Fibroblast of skin of scalp (primary cell): ENCODE measurements at places on chromosomes 5 and 9.

- no peak for DNase-seq
Observed at GRCh38 chr5:172049226-172049796, 42.9 kb upstream of the FBXW11 start.

DNA sequence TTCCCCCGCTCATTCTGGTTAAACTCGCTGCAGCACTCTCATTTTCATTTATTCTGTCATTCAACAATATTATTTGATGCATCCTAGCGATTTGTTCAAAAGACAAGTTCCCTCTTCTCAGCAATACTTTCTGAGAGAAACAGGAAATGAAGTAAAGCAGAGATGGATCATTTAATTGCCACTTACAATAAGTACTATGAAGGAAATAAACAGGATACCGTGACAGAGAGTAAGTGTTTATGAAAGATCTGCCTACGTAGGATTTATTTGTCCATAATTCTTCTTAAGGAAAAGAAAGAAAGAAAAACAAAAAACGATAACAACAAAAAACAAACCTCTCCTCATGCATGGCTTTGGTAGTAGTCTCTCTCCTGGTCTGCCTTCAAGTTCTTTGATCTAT, 406.8 kb upstream of the ZNF608 start:
- no peak for DNase-seq

GRCh38 chr5:140502834-140503233, 44.6 kb upstream of the EIF4EBP3 start:
- DNase-seq = no peak

DNA sequence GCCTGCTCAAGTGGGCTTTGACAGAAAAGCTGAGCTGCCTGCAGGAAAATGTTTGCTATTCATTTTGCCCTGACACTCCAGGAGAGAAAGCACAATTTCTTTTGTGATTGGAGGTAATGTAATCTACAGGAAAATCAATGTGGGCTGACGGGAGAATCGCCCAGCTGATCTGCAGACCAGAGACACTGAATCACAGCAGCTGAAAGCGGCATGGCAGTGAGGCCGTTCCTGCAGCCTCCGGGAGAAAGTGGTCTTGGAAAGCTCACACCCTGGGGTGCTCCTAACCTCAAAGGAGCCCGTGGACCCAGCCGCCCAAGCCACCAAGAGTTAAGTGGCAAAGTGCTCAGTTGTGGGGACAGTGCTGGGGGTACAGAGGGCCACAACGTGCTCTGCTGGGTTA, 593.6 kb downstream of the BNC2 start:
- no peak for DNase-seq

DNA sequence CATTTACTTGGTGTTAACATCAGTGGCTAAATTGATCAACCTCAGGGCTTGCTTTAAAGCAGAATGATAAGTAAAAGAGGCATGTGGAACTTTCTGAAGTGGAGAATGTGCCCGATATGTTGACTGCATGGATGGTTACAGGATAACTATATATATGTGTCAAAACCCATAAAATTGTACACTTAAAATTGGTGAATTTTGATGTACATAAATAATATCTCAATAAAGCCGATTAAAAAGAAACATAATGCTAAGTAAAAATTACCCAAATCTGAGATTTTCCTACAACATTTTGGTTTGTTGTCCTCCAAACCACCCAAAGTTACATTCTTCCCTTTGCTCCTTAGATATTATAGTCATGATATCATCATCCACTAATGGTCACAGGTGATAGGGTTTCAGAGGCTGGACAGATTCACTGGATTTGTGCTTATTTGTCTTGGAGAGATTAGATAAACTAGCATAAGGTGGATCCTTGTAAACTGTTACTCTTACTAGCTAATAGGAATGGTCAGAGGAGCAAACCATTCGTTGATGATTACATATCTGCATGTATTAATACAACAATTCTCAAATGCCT, 119.7 kb upstream of the RPS23 start:
- DNase-seq = no peak

- peak; percentile 50 for DNase-seq
Observed at GRCh38 chr9:73441890-73442818, 290.5 kb downstream of the ANXA1 start.

DNA sequence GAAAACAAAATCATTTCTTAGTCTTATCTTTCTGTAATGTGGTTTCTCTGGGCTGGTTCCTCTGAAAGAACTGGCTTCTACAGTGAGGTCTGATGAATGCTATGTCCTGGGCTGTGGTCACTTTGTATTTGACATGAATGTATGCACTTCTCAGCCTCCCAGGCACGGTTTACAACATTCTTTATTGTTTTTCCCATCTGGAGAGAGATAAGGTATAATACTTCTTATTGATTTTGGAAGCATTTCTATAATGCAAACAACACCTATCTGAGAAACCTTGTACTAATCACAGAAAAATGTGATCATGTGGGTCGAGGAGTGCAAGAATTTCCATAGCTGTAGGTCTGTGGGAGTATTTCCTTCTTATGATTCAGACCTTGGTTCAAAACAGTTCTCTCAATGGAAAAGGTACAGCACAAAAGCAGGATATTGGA, 46.9 kb downstream of the ACTBL2 start:
- DNase-seq = peak; percentile 85

DNA sequence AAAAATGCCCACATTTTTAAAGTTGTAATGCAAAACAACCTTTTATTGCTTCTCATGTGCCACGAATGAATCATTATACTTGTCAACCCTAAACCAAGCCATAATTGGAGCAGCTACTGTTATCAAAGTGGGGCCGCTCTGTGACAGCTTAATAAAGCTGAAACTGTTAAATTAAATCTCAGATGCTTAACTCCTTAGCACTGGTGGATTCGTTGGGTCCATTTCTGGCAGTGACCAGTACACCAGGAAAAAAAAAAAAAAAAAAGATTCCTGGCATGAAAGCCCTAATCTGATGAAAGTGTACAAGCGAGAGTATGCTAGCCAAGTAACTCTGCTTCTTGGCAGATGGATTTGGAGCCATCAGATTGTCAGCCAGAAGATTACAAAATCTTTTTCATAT, 164.8 kb downstream of the ZSWIM6 start:
- DNase-seq = no peak

- no peak for DNase-seq
Observed at GRCh38 chr9:114928671-114929070, 1.7 kb downstream of the TNFSF8 start.

GRCh38 chr9:77433675-77434445, 214.3 kb downstream of the GNA14 start:
- peak; percentile 76 for DNase-seq

DNA sequence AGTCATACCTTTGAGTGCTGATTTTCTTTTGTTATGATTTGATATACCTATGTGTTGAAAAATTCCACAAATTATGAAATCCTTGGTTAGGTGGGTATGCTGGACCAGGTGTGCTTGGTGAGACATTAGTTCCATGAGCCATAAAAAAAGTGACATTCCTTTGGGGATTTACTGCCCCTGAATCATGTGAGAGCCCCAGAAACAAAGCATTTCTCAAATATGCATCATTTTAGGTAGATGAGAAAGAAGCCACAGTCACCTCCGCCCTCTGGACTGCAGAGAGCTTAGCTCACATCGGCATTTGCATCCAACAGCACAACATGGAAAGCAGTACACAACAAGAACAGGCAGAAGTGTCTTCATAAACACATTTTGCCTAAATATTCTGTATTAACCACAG, 55.3 kb downstream of the DAP start:
- no peak for DNase-seq

DNA sequence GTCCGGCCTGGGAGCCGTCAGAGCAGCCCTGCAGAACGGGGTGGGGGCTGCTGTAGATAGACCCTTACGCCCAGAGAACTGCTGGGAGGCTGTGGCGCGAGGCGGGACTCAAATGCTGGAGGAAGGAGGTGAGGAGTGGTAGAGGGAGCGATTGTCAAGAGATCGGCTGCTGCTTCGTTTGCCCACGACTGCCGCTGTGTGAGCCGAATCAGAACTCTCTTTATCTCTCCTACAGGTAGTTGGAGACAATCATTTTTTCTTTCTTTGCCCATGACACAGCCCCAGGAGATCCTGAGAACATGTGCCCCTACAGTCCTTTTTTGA, 456 bp downstream of the ZNF79 start:
- DNase-seq = no peak

GRCh38 chr5:17925276-17925675, 291.0 kb downstream of the TAF11L14 start:
- DNase-seq = no peak

- DNase-seq = no peak
Observed at GRCh38 chr9:24293386-24293785, 252.3 kb downstream of the IZUMO3 start.

DNA sequence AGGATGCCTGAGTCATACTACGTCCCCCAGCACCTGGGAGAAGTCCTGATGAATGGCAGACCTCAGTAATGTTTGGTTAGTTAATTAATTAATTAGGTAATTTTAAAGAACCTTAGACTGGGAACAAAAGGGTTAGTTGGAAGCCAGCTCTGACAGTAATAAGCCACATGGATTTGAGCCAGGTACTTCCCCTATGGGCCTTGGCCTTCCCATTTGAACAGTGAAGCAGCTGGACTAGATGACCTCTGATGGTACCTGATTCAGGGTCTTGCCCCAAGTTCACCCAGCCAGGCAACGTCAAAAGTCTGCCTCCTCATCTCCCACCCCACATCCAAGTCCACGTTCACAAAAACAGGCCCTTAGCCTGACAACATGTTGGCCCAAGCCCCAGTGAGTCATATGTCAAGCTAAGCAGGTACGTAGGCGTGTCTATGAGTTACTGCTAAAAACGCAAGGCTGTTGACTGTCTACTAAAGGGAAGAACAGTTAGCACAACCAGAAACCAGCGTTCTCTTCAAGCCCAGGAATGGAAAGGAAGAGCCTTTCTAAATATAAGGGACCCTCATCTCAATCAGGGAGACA, 303.2 kb downstream of the ACTL7B start:
- no peak for DNase-seq
